ENCODE measurements at places on chromosomes 5 and 9.

GRCh38 chr5:140000332-140000731 lies 42.8 kb downstream of the NRG2 start:
- no peak for DNase-seq

DNA sequence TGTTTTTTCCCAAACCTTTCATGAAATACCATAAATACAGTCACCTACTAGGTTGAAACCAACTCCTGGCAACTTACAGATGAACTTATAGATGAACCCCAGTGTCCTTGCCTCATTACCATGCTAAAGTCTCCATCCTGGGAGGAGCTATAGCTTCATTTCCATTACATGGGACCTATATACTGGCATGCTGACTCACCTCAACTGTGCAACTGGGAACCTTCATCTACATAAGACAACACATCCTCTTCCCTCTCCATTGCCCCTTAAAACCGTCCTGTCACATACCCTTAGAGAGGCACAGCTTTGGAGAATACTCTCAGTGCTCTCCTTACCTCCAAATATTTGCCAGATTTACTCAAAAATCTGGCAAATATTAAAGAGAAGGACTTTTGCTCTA lies 638.3 kb downstream of the HTR1A start:
- no peak for DNase-seq

GRCh38 chr5:114377946-114378345 lies 16.1 kb downstream of the KCNN2 start:
- DNase-seq: no peak

DNA sequence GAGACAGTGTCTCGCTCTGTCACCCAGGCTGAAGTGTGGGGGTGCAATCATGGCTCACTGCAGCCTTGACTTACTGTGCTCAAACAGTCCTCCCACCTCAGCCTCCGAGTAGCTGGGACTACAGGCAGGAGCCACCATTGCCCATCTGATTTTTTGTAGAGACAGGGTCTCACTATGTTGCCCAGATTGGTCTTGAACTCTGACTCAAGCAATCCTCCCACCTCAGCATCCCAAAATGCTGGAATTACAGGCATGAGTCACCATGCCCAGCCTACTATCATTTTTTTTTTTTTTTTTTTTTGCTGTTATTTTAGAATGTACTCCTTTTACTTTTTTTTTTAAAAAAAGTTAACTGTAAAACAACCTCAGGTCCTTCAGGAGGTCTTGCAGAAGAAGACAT lies 449.0 kb downstream of the CCDC171 start:
- no peak for DNase-seq

DNA sequence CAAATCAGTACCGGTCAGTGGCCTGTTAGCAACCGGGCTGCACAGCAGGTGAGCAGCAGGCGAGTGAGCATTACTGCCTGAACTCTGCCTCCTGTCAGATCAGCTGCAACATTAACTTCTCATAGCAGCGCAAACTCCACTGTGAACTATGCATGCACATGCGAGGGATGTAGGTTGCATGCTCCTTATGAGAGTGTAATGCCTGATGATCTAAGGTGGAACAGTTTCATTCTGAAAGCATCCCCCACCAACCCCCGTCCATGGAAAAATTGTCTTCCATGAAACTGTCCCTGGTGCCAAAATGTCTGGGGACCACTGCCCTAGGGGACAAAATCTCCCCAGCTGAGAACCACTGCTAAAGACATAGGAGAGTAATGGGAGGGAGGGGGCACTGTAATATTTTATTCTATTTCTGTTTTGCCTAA lies 51.1 kb downstream of the P4HA2 start:
- DNase-seq: no peak

GRCh38 chr5:72465601-72466563 lies 41.3 kb downstream of the ZNF366 start:
- no peak for DNase-seq

- no peak for DNase-seq
These were observed 22.4 kb downstream of the MAP1B start for GRCh38 chr5:72129725-72130124.

- DNase-seq: peak; percentile 9
These were observed 4.6 kb downstream of the ISL1 start for GRCh38 chr5:51387884-51388275.

DNA sequence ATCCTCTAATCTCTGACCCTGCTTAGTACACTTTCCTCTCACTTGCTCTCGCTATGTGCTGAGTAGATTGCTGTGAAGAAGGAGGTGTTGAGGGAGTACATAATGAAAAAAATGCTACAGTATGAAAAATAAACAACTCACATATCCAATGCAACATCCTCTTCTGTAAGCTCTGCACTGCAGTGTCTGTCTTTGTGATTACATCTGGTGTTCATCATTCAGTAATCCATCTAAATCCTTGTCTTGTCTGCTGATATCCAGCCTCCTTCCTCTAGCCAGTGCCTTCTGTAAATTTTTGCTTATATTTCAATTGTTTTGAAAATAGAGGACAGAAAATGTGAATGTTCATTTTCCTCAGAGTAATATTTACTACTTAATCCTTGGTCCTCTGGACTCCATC lies 57.4 kb upstream of the CDH12 start:
- no peak for DNase-seq

- no peak for DNase-seq
These were observed 200.5 kb downstream of the DRD1 start for GRCh38 chr5:175243441-175243840.

DNA sequence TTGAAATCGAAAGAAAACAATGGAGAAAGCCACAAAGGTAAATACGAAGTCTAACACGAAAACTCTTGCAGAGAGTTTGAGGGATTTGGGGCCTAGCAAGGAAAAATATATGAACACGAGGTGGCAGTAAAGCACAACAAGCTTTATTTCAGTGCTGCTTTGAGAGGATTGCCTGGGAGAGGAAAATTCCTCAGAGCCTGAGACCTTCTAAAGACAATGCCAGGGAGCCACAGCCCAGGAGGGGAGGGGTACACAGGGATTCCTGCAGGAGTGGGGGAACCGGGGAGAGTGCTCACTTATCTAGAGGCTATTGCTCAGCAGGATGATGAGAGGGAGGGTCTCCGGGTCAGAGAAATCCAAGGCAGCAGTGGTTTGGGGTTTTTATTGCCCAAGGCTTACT lies 134.9 kb upstream of the ADCY2 start:
- DNase-seq: peak; percentile 21

DNA sequence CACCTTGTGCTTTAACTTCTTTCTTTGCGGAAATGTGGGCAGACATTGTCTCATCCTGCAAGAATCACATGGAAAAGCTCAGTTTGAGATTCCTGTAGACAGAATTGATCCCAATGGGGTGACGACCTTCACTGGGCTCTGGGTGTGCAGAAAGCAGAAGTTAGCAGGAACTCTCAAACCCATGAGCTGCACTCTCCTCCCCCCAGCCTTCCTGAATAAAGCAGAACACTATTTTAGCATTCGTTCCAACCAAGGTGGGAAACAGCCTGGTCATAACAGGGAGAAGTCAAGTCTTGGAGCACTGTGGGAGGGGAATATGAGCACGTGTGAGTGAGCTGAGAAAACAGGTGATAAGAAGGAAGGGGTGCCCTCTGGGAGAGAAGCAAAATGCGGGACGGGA lies 87.4 kb upstream of the FER start:
- DNase-seq: no peak

GRCh38 chr5:124634228-124634739 lies 112.2 kb downstream of the ZNF608 start:
- DNase-seq: no peak

DNA sequence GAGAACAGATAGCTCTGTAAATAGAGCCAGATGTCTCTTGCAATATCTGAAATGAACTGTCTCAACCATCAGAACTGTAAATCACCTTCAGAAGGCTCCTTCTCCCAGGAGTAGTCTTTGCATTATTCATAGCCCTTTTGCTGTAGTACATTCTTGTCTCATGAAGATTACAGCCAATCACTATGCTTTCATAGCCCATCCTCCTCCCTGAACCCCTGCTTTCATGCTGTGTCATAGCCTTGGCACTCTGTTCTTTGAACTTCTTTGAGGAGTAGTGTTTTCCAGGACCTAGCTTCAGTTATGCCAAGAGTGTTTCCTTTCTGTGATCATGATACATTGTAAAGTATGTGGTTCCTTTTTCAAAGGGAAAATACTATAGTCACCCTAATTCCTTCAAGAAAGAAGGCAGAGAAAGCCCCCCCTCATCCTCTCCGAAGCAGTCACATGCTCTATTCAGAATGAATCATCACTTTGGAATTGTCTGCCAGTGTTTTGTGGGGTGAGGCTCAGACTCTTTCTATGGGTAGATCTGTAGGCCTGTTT lies 61.1 kb downstream of the GRIA1 start:
- no peak for DNase-seq

GRCh38 chr9:89036891-89037290 lies 45.6 kb downstream of the S1PR3 start:
- no peak for DNase-seq

DNA sequence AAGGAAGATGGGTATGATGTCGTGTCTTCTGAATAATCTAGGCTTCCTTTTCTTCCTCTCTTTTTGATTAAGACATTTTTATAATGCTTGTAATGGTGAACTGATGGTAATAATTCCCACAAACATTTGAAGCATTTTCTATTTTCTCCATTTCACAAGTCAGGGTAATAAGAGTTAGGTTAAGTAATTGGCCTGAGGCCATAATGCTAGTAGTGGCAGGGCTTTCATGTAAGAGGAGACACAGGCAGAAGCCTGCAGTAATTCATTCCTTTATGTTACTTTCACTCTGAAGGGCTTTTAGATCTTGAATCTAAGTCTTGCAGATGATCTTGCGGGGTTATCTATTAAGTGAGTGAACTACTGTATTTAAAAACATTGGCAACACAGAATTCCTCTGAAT lies 374.9 kb downstream of the MAT2B start:
- DNase-seq: no peak

DNA sequence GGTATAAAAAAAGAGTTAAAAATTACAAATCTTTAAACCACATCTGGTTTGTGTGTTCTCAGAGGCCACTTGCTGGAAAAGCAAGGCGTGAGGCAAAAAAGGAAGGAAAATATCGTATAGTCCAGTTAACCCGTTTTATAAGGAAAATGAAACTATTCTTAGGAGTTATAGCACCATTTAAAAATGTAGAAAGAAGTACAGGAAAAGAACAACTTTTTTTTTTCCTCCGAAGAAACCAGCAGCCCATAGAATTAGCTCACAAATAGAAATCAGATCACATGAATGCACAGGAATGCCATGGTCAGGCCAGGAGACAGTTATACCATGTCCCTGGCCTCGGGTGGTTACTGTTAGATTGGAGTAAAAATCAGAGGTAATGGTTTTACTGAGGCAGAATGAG lies 241.6 kb downstream of the FBXL7 start:
- no peak for DNase-seq

- DNase-seq: no peak
These were observed 25.8 kb upstream of the HSD17B3 start for GRCh38 chr9:96327694-96328352.

DNA sequence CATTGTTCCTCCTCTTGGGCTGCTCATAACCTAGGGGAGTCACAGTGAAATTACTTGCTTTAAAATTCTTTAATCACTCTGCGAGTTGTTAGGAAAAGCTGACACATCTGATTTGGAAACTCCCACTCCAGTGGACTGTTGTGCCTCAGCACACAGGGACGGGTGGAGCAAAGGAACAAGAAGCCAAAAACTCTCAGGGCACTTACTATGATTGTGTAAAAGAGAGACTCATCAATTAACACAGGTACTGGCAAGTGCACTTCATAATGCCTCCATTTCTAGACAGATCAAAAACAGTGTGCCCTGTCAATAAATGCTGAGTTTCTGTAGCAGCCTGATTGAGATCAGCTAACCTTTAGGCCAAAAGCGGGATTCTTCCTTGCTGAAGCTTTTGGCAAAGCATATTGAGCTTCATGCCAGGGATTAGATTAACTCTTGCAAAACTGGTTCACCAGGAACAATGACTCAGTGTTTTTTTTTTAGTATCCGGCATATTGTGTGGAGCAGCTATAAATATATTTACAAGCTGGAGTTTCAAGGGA lies 55.9 kb downstream of the TMC1 start:
- DNase-seq: peak; percentile 29

DNA sequence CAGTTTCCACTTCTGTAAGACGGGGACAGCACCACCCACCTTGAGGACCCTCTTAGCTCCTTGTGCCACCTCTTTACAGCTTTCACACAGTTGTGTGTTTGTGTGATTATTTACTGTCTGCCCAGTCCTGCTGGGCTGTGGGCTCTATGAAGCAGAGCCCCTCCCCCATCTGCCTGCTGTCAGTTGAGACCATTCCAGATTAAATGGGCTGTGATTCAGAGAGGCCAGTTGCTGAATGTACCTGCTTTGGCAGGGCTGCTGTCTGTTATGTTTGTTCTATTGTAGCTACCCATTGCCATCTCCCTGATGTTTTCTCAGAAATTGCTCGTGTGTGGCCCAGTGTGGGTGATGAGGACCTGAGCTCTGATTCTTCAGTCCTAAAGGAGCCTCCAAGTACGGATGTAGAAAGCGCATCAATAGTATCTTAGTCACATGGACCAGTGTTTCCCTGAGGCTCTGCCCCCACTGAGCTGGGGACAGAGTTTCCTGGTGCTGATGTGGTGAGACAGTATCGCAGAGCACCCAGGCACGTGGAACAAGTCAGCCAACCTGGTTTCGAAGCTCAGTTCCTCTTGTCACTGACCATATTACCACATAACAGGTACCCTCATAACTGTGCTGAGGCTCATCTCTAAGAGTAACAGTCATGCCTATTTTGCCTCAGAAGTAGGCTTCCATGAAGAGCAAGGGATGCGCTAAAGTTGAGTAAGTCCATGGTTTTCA lies 3.7 kb downstream of the ANGPTL2 start:
- no peak for DNase-seq

GRCh38 chr9:69379270-69379982 lies 54.4 kb downstream of the ENTREP1 start:
- no peak for DNase-seq

- no peak for DNase-seq
These were observed 2.7 kb downstream of the UBAC1 start for GRCh38 chr9:135958485-135958884.

- DNase-seq: peak; percentile 52
These were observed 124.3 kb upstream of the SLC12A2 start for GRCh38 chr5:127959152-127959764.

- no peak for DNase-seq
These were observed 76.6 kb downstream of the GOLM1 start for GRCh38 chr9:86022687-86023266.

- no peak for DNase-seq
These were observed 118.2 kb upstream of the SLC44A1 start for GRCh38 chr9:105126226-105126625.

GRCh38 chr5:140043508-140043872 lies 391 bp upstream of the NRG2 start:
- DNase-seq: no peak

GRCh38 chr9:127786773-127787104 lies 905 bp downstream of the CDK9 start:
- DNase-seq: no peak

DNA sequence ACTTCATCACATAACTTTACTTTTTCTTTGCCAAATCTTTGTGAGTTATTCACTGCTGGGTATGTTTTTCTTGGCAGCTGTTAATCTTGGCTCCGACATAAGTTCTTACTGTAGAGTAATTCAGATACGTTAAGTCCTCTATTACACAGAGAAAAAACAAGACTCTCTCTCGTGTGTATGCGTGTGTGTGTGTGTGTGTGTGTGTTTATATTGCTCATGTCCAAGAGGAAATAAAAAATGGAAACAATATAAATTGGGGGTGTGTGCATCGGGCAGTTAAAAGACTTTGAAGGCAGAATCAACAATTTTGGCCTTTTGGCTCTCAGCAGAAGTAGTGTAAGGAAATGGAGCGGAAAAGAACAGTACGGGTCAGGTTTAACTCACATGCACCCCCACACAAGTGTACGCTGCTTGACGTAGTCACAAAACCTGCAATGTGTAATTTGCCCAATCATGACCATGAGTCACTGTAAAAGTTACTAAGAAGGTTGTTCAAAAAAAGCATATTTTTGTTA lies 67.2 kb upstream of the IFNE start:
- DNase-seq: no peak

GRCh38 chr5:72036951-72037350 lies 70.3 kb upstream of the MAP1B start:
- no peak for DNase-seq

Measured in NCI-H1048 (cell line).